ENCODE measurements at places on chromosomes 3 and 15.

- no peak for DNase-seq
These were observed 190.4 kb downstream of the MBNL1 start for GRCh38 chr3:152459118-152459515.

GRCh38 chr15:100889385-100890050 is 9.9 kb downstream of the ALDH1A3 start:
- DNase-seq = no peak

DNA sequence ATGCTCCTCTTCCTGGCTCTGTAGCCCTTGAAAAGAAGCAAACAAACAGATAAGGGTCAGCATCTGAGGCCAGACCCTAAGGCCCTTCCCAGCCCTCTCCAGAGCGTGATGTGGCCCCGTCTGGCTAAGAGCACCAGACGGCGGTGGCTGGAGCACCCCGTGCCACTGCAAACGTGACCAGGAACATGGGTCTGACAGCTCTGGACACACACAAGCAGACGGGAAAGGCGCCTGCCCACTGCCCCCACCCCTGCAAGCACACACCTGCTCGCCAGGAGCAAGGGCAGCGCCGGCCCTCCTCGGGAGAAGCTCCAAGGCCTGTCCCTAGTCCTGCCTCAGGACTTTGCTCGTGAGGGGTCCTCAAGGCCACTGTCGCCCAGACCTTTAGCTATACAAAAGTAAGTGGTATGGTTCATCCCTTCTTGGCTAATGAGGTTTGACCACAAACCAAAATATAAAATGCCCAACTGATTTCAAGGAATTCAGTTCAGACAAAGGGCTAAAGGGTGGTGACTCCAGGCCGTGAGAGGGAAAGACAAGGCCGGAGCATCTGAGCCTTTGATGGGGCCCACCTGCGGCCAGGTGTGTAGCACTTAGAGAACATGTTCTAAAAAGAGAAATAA is 90.4 kb downstream of the XXYLT1 start:
- no peak for DNase-seq

- no peak for DNase-seq
These were observed 31.6 kb upstream of the MTMR14 start for GRCh38 chr3:9617736-9618135.

DNA sequence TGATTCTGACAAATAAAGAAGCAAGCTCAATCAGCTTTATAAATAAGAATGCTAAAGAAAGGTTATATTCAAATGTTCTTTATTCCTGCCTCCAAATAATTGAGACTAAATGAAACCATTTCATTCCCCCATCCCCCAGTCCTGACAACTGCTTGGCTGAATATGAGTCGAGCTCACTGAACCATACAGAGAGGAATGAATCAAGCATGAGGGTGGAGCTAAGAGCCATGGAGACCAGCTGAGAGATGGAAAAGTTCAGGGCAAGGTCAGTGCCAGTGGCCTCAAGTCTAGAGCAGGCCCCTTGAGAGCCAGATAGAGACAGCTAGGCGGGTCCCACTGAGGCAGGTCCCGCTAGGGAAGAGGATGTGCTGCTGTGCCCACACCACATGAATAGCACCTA is 188.7 kb upstream of the EIF1B start:
- no peak for DNase-seq

- DNase-seq = no peak
These were observed 27.2 kb upstream of the GOLGA8J start for GRCh38 chr15:30055604-30056003.

- no peak for DNase-seq
These were observed 189.1 kb upstream of the MDFIC2 start for GRCh38 chr3:70501561-70501960.

DNA sequence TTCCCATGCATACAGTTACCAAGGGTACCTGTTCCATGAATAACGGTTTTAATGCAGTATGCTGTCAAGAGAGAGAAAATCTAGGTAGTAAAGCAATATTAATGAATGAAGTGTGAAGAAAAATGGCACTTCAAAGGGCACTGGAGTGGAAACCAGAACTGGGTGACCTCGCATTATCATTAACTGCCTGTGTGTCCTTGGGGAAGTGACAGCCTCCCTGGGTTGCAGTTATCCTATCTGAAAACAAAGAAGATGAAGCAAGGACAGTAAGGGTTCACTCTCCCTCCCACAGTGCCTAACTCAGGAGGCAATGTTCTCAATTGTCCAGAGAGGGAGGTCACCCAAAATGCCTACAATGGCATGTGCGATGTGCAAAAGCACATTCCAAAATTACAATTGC is 15.1 kb downstream of the MTHFS start:
- DNase-seq = no peak

GRCh38 chr3:147370349-147370748 is 36.0 kb downstream of the ZIC4 start:
- no peak for DNase-seq

Measured in activated T-helper 1 cell treated with anti-CD3 and anti-CD28 coated beads, Interleukin-2, amount 50 U/mL, for 16 hours (primary cell).